ENCODE measurements at places on chromosomes 16 and 17.

DNA sequence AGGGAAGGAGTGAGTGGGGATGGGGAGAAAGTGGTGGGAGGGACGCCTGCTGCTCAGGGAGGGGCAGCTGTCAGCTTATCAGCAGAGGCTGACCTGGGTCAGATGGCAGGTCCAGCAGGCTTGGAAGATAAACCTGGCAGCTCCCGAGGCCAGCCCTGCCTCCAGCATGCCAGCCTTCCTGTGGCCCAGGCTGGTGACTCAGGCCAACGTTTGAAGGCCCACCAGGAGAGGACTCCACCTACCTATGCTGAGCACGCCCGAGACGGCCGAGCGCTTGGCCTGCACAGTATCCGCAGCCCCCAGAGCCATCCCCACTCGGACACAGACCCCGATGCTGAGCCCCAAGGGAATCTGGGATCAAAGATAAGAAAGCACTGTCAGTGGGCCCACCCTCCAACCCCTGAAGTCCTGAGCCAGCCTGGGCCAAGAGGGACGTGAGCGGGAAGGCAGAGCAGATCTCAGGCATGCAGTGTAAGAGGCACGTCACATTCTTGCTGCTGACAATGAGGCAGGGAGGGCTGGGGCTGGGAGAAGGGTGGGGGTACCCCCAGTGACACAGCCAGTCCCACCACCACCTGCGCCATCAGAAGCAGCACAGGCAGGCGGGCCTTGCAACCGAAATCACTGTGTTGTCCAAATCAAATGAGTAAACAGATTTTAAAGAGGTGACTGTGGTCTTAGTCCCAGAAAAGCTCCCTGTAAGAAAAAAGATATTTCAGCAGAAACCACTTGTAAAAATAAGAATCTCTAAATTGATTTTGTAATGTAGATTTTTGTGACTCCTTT, 12.4 kb downstream of the SLC47A2 start:
- no peak for DNase-seq

DNA sequence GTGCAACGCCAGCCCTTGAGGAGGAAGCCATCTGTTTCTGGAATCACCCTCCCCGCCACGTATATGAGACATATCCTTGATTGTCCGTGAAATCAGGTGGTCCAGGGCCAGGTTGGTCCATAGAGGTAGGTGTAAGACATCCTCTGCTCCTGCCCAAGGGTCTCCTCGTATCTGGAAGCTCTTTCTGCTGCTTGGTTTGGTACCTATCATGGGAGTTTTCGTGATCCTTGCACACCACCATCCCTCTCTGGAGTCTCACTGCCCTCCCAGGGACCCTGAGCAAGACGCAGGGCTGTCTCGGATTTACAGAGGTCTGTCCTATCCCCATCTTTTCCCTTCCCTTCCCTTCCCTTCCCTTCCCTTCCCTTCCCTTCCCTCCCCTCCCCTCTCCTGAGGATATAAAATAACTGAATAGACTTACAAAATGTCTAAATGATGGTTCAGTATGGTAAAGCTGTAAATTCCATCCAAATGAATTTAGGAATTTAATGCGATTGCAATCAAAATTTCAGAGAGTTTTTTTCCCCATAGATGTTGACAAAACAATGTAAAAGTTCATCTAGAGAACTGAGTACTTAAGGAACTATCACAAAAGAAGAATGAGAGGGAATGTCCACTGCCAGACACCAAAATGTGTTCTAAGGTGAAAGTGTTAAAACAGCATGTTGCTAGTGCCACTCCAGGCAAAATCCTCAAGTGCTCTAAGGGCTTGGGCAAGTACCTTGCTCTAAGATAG, 2.0 kb upstream of the CCDC42 start:
- DNase-seq = no peak

- no peak for DNase-seq
Measured at GRCh38 chr16:67517155-67517445, 11.5 kb upstream of the RIPOR1 start.

DNA sequence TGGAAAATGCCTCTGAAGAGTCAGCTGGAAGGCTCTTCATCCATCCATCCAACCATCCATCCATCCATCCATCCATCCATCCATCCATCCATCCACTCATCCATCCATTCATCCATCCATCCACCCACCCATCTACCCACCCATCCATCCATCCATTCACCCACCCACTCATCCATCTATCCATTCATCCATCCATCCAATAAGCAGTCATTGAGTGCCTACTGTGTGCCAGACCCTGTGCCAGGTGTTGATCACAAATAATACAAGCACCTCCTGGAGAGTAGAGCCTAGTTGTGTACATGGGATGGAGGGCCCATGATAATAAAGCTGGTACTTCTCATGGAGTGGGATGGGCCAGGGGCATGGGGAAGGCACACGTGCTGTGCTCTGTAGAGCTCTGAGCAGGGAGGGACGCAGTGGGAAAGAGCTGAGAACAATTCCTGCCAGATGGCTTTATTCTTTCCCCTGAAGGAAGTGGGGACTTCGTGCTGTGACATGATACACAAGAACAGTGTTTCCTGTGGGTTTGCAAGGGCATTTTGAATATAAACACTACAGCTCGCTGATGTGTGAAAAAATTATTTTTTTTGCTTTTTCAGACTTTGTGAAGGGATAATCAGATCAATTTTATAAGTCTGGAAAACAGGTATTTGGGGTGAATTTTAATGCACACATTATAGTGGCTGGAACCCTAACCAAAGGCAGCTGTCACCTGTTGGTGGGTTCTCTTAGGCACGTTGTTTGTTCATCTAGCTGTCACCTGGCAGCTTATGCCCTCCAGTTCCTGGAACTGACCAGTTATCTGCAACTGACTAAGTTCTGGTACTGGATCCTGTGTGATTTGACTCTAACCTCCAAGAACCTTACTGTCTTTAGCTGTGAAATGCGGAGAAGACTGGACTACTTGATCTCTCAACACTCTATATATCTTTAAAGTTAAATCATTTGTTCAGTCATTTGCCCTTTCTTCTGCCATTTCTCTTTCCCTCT, 61.3 kb downstream of the PRKCB start:
- DNase-seq = no peak

DNA sequence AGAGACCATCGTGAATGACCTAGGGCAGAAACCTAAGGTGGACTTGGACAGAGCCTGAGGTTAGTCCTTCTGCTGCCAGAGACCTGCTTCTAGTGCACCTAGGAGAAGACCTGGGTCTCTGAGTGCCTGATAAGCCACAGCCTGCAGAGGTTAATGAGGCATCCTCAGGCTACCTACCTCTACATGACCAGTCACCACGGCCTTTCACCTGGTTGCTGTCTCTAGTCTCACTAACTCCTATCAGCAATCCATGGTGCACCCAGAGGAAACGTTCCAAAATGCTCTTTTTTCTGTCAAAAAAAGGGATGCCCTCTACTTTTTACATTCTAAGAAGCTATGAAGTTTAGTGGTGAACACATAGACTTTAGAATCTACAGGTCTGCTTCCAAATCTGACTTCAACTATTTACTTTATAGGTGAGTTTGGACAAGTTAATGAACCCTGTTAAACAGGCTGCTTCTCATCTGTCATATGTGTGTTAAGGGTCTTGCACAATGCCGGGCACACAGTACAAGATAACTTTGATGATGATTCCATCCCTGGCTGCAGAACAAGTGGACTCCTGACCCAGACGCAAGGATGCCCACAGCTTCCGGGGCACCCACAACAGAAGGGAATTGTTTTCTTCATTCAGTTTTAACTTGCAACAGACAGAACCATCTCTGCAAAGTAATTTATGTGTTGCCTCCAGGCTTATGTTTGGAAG, 469.9 kb upstream of the CDH5 start:
- no peak for DNase-seq
